ENCODE measurements at places on chromosomes 3 and 15.
A peak's percentile ranks its signal among the peaks of the same experiment; 100 is the strongest.

DNA sequence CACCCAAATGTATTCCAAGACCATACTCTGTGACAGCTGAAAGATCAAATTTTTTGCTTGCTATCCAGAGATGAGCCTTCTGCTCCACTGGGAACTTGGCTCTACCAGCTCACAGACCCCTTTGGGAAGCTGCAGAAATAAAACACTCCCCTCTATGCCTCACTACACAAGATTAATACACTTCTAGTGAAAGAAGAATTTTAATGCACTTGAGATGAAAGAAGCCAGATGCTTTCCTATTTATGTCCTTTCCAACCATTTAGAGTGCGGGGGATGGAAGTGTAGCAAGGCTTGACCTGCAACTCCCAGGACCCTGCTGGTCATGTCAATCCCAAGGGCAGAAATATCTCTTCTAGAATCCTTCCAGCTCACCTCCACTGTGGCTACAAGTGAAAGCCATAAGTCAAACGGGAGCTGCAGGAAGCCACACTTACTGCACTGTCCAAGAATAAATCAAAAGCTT is 34.7 kb downstream of the ANXA2 start:
- ATAC-seq: peak; percentile 42

DNA sequence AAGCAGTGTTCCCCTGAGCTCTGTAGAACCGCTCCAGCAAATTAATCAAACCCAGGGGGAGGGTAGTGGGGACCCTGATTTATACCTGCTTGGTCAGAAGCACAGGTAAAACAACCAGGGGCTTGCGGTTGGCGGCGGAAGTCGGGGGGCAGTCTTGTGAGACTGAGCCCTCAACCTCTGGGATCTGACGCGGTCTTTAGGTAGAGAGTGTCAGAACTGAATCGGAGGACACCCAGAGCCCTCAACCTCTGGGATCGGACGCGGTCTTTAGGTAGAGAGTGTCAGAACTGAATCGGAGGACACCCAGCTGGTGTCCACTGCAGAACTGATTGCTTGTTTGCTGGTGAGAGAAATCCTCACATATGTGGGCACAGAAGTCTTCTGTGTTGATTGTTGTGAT is 12.9 kb upstream of the PAQR5 start:
- ATAC-seq: no peak

DNA sequence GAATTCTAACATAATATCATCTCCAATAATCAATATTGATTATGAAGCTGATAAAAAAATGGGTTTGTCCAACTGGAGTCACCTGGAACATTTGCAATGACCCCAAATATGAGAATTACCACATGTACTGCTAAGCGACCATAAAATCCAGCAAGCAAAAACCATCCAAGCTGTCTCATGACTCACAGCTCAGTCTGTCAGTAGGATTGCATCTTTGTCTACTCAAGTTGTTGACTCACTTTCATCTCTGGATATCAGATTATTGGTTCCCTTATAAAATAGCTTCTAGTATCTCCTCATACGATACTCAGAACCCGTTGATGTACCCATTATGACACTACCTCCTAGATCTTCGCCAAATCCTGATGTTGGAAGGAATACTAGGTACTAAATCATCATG is 209.8 kb upstream of the ATP11B start:
- no peak for ATAC-seq

- ATAC-seq: peak; percentile 58
These were observed 34.4 kb upstream of the MEIS2 start for GRCh38 chr15:37134699-37135131.

DNA sequence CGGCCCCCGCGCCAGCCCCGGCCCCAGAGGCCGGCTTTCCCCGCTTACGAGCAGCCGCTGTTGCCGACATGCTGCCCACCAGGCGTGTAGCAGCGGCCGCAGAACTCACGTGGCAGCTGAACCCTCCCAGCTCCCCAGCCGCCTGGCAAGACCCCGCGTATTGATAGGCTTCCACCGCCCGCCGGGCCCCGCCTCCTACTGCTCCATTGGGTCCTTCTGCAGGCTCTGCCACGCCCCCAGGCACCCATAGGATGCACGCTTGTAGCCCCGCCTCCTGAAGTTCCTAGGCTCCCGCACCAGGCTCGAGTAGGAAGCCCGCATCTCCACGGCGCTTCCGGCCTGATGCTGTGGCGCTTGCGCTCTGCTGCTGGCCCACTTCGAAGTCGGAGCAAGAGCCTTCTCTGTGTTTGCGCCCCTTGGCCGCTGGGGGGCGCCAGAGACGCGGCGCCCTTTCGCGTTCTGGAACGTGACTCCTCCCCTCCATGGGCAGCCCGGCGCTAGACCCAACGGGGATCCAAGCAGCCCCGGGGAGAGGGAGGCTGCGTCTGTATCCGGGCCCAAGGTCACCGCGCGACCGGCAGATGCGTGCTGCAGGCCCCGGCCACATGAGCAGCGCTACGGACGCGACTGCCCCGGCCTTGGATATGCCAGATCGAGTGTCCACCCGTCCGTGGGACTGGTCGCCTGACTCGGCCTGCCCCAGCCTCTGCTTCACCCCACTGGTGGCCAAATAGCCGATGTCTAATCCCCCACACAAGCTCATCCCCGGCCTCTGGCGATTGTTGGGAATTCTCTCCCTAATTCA is at the start of the genes PARP3 and RRP9:
TSS of gene PARP3 (plus strand) at position 566 of the 805 bp plus-strand sequence. CDS start 993 bp downstream, outside the sequence.
TSS of gene RRP9 (minus strand) at position 107 of the 805 bp plus-strand sequence. CDS start at position 70, 37 bp downstream.
- peak; percentile 94 for ATAC-seq

GRCh38 chr15:69367236-69367635 is 46.9 kb upstream of the KIF23 start:
- ATAC-seq: no peak

- no peak for ATAC-seq
These were observed 184.2 kb upstream of the STAC start for GRCh38 chr3:36196058-36196457.

- ATAC-seq: no peak
These were observed 66.0 kb upstream of the ARL8B start for GRCh38 chr3:5056111-5056391.

DNA sequence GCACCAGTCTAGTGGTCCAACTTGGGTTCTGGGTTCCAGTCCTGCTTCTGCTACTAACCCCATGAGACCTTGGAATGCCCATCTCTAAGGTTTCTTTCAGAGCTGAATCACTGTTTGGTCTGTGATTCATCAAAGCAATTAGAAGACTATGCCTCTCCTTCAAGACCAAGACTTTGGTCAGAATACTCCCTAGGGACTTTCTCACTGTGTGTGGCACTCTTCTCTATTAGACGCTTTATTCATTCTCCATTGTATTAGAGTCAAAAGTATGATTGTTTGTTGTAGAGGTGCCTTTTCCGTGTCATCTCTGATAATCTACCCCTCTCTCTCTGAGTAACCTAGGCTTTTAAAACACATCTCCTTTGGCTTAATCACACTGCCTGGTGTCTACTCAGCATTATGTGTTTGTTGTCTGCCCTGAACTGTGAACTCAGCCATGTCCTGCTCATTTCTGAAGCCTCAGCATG is 90.5 kb downstream of the LPP start:
- peak; percentile 26 for ATAC-seq

DNA sequence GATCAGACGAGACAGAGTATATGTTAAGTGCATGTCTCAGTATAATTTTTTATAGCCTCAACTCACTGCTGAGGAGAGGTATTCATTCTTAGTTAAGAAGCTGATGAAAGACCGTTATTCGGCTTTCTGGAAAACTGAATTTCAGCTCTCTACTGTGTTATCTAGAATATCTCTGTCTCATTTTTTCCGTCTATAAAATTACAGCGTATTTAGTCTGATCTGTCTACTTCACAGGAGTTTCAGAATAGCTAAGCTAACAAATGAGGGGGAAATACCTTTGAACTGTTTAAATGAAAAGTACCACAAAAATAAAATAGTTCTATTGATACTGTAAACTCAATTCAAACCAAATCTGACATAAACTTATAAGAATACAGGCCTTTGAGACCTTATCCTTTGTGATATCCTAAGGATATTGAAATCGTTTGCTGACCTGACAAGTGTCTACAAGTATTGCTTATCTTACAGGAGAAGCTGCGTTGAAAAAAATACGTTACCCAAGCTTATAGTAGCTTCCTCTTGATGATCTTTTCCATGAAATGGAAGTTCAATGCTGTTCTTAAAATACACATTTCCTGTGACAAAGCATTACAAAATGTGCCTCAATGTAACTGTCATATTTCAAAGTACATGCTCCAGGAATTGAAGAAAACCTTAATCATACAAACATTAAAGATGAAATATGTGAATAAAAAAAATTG is 104.6 kb downstream of the IL1RAP start:
- ATAC-seq: no peak

Data from SK-N-SH treated with all-trans-retinoic acid at 6 μM for 48 hours (cell line).